ENCODE measurements at places on chromosomes 12 and 14. TPM values are rescaled to one million over a fixed set of nuclear protein-coding genes. Genes with fewer than 3 reads are reported as not detected.

Gene LALBA
- not detected for total RNA-seq

Gene IQSEC3
- total RNA-seq = under 0.01 TPM

Gene GPR135
- 3.6 TPM for total RNA-seq

Gene NTS
- total RNA-seq = under 0.01 TPM

Gene KRT7
- 1.00 TPM for total RNA-seq

Gene TMEM132D
- total RNA-seq = 9.6 TPM

Gene AMHR2
- not detected for total RNA-seq

Gene ALDH2
- total RNA-seq = 4.0 TPM

Gene SAMD4A
- total RNA-seq = 25.3 TPM

Gene ANKS1B
- 0.34 TPM for total RNA-seq

Gene LMNTD1
- not detected for total RNA-seq

Gene RPL10L
- not detected for total RNA-seq

Gene ACOT6
- total RNA-seq = not detected

Gene TSPAN9
- 21.9 TPM for total RNA-seq

Gene CLEC9A
- not detected for total RNA-seq

Gene UNC79
- under 0.01 TPM for total RNA-seq

Gene SPX
- 1.8 TPM for total RNA-seq

Gene TUNAR
- total RNA-seq = not detected

Gene EPYC
- total RNA-seq = not detected

Gene PTGER2
- under 0.01 TPM for total RNA-seq

Gene PRORP
- total RNA-seq = 33.8 TPM

Gene RNASE4
- 8.3 TPM for total RNA-seq

Gene MGP
- not detected for total RNA-seq

Gene ASCL1
- total RNA-seq = under 0.01 TPM

Gene FAM90A1
- 0.31 TPM for total RNA-seq

Gene CAPZA3
- not detected for total RNA-seq

Gene LLPH
- total RNA-seq = 4.7 TPM

Gene AQP2
- total RNA-seq = not detected

Gene AQP5
- total RNA-seq = not detected

Gene TSHR
- total RNA-seq = not detected

Gene GPR132
- total RNA-seq = not detected

Gene BBOF1
- 1.7 TPM for total RNA-seq

Gene FAM181A
- total RNA-seq = not detected

Gene MAP3K9
- 1.1 TPM for total RNA-seq

Gene CLEC2B
- total RNA-seq = 11.4 TPM

Gene TXNDC16
- total RNA-seq = 8.7 TPM

Data from melanocyte of skin (primary cell).